ENCODE measurements at places on chromosomes 13 and 19.

GRCh38 chr19:50564229-50565105 lies 3.8 kb downstream of the LRRC4B start:
- DNase-seq: no peak

DNA sequence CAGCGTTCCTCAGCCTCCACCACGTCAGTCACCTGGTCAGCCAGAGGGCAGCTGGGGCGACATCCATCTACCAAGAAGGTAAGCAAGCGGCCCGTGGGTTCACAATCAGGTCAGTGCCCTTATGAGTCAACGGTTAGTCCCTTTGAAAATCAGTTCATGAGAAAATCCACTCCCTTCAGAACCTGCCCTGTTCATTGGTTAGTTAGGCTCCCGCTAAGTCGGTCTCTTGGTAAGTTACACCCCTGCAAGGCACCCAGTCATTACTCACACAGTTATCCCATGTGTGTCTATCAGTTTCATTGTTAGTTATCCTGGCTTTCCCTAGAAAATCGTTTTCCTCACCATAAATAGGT lies 564 bp downstream of the SIGLECL1 start:
- DNase-seq: no peak

- DNase-seq: no peak
Observed at GRCh38 chr19:6039566-6040225, 61.8 kb upstream of the RANBP3 start.

- no peak for DNase-seq
Observed at GRCh38 chr13:99722931-99723330, 221.7 kb downstream of the TM9SF2 start.
